Right ventricle myocardium superior (tissue), 1 donor: ENCODE measurements at places on chromosomes 3 and 15.

GRCh38 chr3:103614719-103615118, 1179.9 kb downstream of the ZPLD1 start:
- no peak for DNase-seq

DNA sequence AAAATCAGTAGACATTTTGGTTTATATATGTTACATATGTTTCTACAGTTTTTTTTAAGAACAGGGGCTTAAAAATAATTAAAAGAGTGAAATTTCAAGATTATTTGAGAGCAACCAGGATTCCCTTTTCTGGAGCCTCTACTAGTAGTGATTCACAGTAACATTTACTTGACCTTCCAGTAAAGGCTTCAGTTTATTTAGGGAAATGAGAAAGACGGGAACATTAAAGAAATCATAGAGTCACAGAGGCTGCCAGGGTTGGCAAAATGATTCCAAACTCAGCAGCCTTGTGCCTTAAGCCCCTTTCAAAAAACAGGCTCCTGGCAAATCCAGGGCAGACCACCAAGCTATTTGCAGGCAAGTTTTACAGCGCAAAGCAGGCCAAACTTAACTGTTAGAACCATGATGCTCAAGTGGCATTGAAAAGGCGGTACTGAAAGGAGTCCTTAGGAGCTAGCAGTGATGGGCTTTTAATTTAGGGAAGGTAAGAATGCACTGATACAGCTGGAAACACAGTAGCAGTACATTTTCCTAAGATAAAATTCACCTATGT, 201.1 kb upstream of the ADAMTS9 start:
- no peak for DNase-seq

DNA sequence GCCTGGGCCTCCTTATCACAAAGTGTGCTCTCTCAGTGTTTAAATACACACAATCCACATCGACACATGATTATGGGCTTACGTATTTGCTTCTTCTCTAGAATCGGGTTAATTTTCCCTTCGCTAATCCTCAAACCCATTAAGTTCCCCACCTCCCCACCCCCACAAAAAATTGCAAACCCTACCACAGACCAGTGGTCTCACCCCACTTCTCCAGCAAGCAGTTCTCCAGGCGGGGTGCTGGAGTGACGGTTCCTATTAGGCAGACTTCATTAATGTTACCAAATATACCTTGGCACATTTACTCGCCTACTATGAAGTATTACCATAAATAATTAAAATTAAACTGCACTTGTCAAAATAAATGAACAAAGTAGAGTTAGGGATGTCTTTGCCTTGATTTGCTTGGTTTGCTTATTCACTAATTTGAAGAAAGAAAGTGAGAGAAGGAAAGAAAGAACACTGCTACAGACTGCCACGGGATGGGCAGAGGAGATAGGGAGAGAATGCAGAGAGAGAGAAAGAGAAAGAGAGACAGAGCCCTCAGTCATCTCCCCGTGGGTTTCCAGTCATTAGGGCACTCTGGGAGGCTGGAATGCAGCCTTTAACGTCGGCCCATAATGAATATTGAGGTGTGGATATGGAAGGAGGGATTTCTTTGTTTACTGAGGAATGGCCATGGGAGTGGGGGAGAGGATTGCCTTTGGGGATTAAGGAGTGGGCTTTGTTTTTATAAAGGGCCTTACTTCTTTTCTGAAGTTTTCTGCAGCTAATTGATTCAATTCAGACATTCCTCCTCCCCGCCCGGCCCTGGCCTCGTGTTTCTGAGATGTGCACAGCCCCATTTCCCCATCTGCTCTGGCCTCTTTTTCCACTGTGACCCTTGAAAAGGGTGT, 39.7 kb upstream of the POLG start:
- no peak for DNase-seq

DNA sequence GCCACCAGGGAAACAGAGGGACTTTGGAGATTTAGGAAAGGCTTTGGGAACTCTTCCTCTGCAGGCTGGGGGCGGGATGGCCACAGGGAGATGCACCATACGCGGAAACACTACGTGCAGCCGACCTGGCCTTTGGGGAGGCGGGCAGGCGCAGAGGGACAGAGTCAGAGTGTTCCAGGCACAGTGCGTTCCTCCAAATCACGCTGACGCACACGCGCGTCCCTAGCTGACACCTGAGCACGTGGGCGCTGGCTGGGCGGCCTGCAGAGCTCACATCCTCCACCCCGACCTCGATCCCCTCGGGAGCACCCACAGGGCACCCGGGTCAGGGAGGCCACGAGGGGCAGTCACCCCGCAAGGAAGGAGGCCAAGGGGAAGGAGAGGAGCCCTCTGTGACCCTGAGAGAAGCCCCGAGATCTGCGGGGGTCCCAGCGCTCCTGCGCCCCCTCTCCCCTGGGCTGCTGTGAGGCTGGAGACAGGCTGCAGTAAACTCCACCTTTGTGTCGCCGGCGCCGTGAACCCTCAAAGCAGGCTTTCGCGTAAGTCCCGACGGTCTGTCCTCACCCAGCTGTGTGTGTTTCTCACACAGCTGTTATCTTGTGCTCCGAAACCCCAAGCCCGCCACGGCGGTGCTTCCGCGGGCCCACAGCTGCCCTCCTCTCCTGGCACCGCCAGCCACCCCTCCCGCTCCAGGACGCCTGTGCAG, 196.3 kb downstream of the OCA2 start:
- no peak for DNase-seq

DNA sequence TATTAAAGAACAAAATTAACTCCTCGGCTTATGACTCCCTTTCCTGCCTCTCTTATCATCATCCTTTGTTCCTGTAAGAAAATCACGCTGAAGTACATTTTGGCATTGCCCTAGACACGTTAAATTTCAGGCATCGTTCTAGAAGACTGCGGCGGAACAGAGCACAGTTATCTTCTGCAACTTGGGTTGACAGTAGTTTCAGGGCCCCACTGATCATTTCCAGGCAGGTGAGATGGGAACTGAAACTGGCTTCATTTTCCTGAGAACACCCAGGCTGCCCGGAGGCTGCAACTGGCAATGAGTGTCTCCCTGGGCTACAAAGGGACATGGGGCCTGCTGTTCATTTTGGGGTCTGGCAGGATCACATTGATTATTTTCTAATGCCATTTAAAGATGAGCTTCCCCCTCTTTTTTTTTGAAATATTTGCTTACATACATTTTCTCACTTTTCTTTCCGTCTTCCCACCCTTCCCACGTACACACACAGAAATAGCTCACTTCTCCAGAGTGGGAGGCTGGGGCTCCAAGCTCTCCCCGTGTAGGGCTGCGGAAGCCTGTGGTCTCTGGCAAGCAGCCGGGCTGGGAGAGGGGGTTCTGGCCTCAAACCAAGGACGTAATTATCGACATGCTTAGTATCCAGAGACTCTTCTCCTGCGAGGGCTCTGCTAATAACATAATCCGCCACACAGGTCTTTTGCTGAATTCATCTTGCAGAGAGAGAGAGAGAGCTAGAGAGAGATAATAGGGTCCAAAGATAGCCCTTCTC, 267.4 kb downstream of the ABHD5 start:
- DNase-seq: no peak
